Umbilical cord (tissue), 2 donors: ENCODE measurements at places on chromosomes 7 and 10. TPM values are rescaled to one million over a fixed set of nuclear protein-coding genes. Genes with fewer than 3 reads are reported as not detected.

DNA sequence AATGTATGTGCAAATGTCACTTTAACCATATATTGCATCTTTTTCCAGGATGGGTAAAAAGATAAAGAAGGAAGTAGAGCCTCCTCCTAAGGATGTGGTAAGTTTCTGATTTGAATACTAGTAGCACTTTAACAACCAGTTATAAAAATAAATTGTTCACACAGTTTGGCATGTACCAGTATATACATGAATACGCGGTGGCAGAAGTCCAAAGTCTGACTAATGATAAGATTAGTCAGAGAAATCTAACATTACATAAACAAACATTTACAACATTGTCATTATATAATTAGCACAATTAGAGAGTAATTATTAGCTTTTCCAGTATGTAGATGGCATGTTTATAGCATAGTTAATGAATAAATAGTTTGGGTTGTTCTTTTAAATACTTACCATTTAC is 4.1 kb downstream of the ARMC3 start:
- DNase-seq = no peak

GRCh38 chr7:80623503-80624252 is 14.8 kb upstream of the CD36 start:
- DNase-seq = no peak

- DNase-seq = no peak
Observed at GRCh38 chr10:119812684-119813083, 60.0 kb downstream of the MCMBP start.

The LEP gene
- 2.2 TPM for total RNA-seq

GRCh38 chr7:20312562-20312961 is 18.1 kb upstream of the ITGB8 start:
- DNase-seq = no peak

The CAMK2B gene
- total RNA-seq = not detected

GRCh38 chr10:44910602-44911001 is 535 bp upstream of the TMEM72 start:
- peak; percentile 65 for DNase-seq

DNA sequence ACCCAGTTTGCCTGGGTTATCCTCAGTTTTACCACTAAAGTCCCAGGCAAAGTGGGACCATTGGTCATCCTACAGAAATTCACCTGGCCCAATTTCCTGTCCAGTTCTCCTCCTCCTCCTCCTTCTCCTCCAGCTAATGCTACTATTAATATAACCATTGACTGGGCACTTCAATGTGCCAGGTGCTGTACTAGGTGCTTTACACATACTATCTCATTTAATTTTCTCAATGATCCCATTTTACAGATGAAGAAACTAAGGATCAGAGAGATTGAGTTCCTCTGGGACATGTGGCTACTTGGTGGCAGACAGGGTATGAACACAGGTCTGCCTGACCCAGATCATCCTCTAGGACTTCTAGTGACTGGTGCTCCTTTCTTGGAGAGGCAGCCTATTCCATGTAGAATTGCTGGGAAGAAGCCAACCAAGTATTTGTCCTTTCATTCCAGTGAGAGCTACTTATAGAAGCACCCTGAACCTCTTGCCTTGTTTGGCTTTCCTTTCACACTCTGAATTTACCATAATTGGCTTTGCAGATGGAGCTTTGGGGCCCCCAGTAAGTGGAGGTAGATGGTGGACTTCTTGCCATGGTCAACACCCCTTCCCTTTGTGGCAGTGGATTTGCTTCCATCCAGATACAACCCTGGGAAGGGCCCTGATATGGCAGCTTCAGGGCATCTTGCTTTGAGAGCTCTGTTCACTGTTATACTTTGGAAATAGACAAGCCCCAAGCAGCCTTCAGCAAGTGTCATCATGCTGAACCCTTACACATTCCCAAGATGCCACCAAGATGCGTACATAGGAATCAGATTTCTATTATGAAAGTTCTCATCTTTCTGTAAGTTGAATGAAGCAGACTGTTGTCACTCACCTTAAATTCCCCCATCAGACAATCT is 78.7 kb downstream of the MYOF start:
- peak; percentile 48 for DNase-seq

DNA sequence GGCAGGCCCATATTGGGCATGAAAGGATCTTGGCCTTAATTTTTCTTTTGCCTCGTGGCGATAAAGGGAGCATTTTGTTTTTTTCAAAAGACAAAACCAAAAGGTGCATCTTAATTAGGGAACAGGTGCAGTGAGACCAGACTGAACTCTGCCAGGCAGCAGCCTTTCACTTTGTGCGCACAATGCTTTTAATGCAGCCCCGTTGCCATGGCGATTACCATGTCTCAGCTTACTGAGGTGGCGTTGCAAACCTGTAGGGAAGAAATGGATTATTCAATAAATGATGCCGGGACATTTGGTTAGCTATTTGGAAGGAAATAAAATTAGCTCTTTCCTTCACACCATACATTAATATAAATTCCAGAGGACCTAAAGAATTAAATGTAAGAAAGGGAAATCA is 61.9 kb downstream of the MYL10 start:
- no peak for DNase-seq

The MPP7 gene
- 39.0 TPM for total RNA-seq

- peak; percentile 16 for DNase-seq
Observed at GRCh38 chr10:15824498-15824897, 35.8 kb downstream of the MINDY3 start.

GRCh38 chr10:65213170-65213569 is 1692.0 kb downstream of the REEP3 start:
- DNase-seq = no peak

The HOXA6 gene
- not detected for total RNA-seq

The CPA1 gene
- 7.0 TPM for total RNA-seq

DNA sequence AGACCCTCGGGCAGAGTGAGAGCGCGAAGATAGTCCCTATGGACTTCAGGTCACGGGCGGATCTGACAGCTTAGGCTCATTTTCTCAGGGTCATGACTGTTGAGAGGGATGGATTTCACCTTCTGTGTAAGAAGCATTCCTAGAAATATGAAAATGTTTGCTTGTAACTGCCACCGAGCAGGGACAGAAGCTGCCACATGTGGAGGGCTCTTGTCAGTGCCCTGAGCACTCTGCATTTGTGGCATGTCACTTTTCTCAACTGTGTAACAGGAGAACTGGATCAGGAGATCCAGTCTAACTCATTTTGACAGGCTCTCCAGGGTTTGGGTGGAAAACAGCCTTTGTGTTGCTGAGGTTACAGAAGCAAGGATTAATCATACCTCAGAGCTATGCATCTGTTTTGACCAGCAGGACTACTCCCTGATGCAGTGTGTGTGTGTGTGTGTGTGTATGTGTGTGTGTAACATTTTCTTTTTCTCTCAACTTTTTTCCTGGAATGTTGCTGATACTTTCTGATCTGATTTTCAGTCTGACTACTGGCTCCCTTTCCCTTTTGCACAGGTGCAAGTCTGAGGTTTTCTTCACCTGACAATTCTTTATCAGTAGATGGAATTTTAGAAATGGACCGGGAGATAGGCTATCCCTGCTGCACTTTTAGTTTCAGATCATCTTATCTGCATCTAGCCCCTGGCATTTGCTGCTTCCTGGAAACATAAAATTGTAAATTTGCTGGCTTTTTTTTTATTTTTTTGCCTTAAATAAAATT is 183.3 kb downstream of the STK31 start:
- DNase-seq = peak; percentile 77

- no peak for DNase-seq
Observed at GRCh38 chr7:74674166-74674565, 16.6 kb downstream of the GTF2I start.
